ENCODE measurements at places on chromosomes 5 and 9. TPM values are rescaled to one million over a fixed set of nuclear protein-coding genes. Genes with fewer than 3 reads are reported as not detected.

The FOXD4L3 gene
- not detected for total RNA-seq

The TRIM36 gene
- 0.62 TPM for total RNA-seq

The FAM200C gene
- total RNA-seq, result 5.3 TPM

The SOHLH1 gene
- total RNA-seq, result not detected

The RNF208 gene
- 6.5 TPM for total RNA-seq

The CCDC112 gene
- total RNA-seq, result 7.4 TPM

The FOXD1 gene
- 1.1 TPM for total RNA-seq

The SLC28A3 gene
- 4.9 TPM for total RNA-seq

The LRRC26 gene
- total RNA-seq, result not detected

The SYK gene
- 52.9 TPM for total RNA-seq

The HTR4 gene
- not detected for total RNA-seq

The IL13 gene
- total RNA-seq, result not detected

The FOXD4L5 gene
- 0.21 TPM for total RNA-seq

The SMC2 gene
- total RNA-seq, result 7.2 TPM

The CCL27 gene
- 0.68 TPM for total RNA-seq

The CARTPT gene
- total RNA-seq, result not detected

The SPRY4 gene
- 16.7 TPM for total RNA-seq

The GOLM1 gene
- total RNA-seq, result 54.5 TPM

The GABRB2 gene
- 0.34 TPM for total RNA-seq

The DIPK1B gene
- 6.6 TPM for total RNA-seq

The PLPP7 gene
- total RNA-seq, result 3.9 TPM

The ACOT12 gene
- total RNA-seq, result not detected

The BTNL3 gene
- not detected for total RNA-seq

The SIT1 gene
- total RNA-seq, result 0.52 TPM

The PRR16 gene
- total RNA-seq, result 4.2 TPM

The CERCAM gene
- total RNA-seq, result 51.3 TPM

The GFRA3 gene
- total RNA-seq, result 0.60 TPM

The MRPS2 gene
- total RNA-seq, result 34.5 TPM

The FBP1 gene
- total RNA-seq, result 231 TPM

The WNT8A gene
- not detected for total RNA-seq

The UGT3A1 gene
- not detected for total RNA-seq

The IFNB1 gene
- total RNA-seq, result not detected

The CCNI2 gene
- 5.8 TPM for total RNA-seq

The SEMA6A gene
- total RNA-seq, result 37.8 TPM

The MSX2 gene
- total RNA-seq, result 29.5 TPM

The CDH12 gene
- 0.42 TPM for total RNA-seq

The IFNA1 gene
- not detected for total RNA-seq

The FST gene
- 6.6 TPM for total RNA-seq

The RICTOR gene
- total RNA-seq, result 54.0 TPM

The SREK1IP1 gene
- total RNA-seq, result 14.8 TPM

The OSMR gene
- total RNA-seq, result 57.1 TPM

The PCDHB11 gene
- total RNA-seq, result 2.1 TPM

The ARRDC3 gene
- total RNA-seq, result 111 TPM

The PTGDS gene
- 111 TPM for total RNA-seq

The SNCAIP gene
- 3.3 TPM for total RNA-seq

The PRDM9 gene
- not detected for total RNA-seq

The SLC46A2 gene
- 4.2 TPM for total RNA-seq

The THBS4 gene
- 2.8 TPM for total RNA-seq

The MLANA gene
- total RNA-seq, result not detected

The NME5 gene
- total RNA-seq, result 11.1 TPM

The LOX gene
- total RNA-seq, result 6.5 TPM
